ENCODE measurements at places on chromosomes 3 and 15.

DNA sequence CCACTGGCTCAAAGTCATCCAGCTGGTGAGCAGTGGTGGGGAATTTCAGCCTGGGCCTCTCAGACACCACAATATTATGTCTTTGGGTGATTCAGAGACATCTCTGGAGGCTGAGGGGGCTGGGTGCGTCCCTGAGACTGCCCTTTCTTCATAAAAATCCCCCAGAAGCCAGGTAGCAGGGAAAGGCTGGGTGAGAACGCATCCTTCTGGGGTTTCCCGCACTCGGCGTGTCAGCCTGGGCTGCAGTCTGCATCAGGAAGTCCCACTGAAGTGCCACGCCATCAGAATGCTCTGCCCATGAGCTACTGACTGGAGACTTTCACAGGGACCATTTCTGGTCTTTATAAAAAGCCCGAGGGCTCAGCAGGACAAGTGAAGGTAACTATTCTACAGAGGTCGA, 148.8 kb upstream of the SLC6A11 start:
- DNase-seq = no peak

- no peak for DNase-seq
These were observed 107.7 kb upstream of the CADPS start for GRCh38 chr3:62982795-62983455.

- DNase-seq = no peak
These were observed 6.3 kb upstream of the GTPBP8 start for GRCh38 chr3:112984485-112984884.

- DNase-seq = no peak
These were observed 31.4 kb upstream of the MANF start for GRCh38 chr3:51353691-51354090.

DNA sequence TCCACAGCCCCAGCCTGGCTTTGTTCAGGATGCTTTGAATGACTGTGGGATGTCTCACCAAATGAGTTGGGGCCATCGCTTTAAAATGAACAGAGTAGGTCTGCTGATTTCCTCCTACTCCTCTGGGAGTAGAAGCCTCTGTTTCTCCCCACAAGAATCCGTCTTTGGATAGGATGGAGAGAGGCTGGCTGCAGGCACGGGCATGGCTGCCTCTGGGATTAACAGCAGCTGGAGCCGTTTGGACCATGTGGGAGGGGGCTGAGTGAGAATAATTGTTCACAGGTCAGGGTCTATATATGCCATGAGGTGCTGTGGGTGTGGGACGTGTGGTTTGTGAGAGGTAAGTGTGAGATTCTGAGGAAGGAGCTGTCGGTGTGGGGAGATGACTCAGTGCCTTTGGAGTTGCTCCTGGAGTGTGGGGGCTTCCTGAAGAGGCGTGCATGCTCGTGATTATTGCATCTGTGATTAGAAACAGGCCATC, 48.0 kb upstream of the APEH start:
- DNase-seq = no peak

DNA sequence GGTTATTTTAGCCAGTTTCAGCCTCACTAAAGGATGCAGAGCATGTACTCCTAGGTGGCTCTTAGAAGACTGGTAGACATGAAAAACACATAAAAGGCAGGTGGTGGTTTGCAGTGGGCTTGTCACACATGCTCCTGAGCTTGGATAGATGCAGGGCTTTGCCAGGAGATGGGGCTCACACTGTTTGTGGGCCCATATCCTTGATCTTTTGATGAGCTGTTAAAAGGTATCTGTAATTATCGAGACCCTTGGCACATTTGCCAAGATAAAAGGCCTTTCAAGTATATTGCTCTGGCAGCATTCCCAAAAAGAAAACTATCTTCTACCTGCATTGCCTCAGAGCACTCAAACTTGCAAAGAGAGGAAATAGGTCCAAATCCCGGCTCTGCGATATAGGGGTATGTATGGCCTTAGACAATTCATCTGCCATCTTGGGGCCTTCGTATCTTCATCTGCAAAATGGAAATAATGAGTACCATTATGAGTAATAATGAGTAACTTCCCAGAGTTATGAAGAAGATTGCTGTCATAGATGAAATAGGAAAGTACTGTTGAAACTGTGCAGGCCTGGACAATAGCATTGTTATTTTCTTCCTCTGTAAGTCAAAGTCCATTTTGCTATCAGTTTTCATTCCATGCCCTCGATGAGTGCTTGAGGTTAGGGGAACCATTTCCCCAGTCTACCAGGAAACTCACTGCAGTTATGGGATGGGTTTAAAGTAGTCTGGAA, 172.7 kb downstream of the SYNPR start:
- DNase-seq = no peak

Measured in T-helper 17 cell (primary cell).